ENCODE measurements at places on chromosomes 6 and 20.

GRCh38 chr6:90216072-90216977 lies 80.3 kb downstream of the BACH2 start:
- no peak for DNase-seq

DNA sequence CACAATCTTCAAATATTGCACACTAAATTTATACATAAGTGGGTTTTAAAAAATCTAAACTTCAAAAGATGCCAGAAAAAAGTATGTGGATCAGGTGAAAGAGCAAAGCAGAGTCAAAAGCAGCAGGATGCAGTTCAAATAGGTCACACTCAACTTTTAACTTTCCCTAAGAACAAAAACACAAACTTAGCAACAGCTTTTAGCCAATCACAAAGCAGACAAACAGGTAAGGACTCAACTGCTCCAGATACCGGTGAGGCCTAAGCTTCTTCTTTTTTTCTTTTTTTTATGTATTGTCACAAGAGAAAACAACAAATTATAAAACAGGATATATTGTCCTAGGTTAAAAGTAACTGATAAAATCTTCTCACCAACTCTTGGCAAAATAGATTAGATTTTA lies 74.7 kb downstream of the SESN1 start:
- DNase-seq = peak; percentile 63

- DNase-seq = no peak
These were observed 44.4 kb downstream of the OGFRL1 start for GRCh38 chr6:71333050-71333449.

GRCh38 chr20:44780226-44780625 lies 30.1 kb downstream of the RIMS4 start:
- DNase-seq = peak; percentile 3

GRCh38 chr6:163054641-163055040 lies 326.9 kb downstream of the PACRG start:
- no peak for DNase-seq

- no peak for DNase-seq
These were observed 23.3 kb downstream of the VEGFA start for GRCh38 chr6:43793154-43793874.
